Uterine smooth muscle cell (primary cell): ENCODE measurements at places on chromosomes 1 and 21. TPM values are rescaled to one million over a fixed set of nuclear protein-coding genes. Genes with fewer than 3 reads are reported as not detected.

Gene LMO4
- 87.4 and 103 TPM in 2 replicates for total RNA-seq

Gene KCNK2
- total RNA-seq: 15.9 and 18.6 TPM in 2 replicates

Gene KRTAP19-1
- not detected in 2 replicates for total RNA-seq

Gene LPAR3
- total RNA-seq: 16.7 and 24.3 TPM in 2 replicates

Gene GBP2
- total RNA-seq: 25.2 and 31.6 TPM in 2 replicates

Gene C4BPB
- not detected in 2 replicates for total RNA-seq

Gene CLDN19
- not detected in 2 replicates for total RNA-seq

Gene MATN1
- total RNA-seq: not detected in 2 replicates

Gene NBPF6
- total RNA-seq: not detected in 2 replicates

Gene IFNLR1
- total RNA-seq: not detected in 2 replicates

Gene MFAP2
- total RNA-seq: 8.0 and 22.1 TPM in 2 replicates

Gene KISS1
- 0.22 and 0.37 TPM in 2 replicates for total RNA-seq

Gene CACNA1S
- total RNA-seq: not detected in 2 replicates

Gene ADGRL4
- 3.7 and 6.2 TPM in 2 replicates for total RNA-seq

Gene GLMN
- 8.5 and 12.4 TPM in 2 replicates for total RNA-seq

Gene SHISAL2A
- not detected in 2 replicates for total RNA-seq

Gene SYCP1
- not detected in 2 replicates for total RNA-seq

Gene APCS
- total RNA-seq: not detected in 2 replicates

Gene FAM110D
- under 0.01 TPM in 2 replicates for total RNA-seq

Gene FBLIM1
- 54.5 and 73.2 TPM in 2 replicates for total RNA-seq

Gene CA6
- not detected in 2 replicates for total RNA-seq

Gene CRYAA
- not detected in 2 replicates for total RNA-seq

Gene PTAFR
- 0.12 and 0.33 TPM in 2 replicates for total RNA-seq

Gene KDF1
- total RNA-seq: not detected in 2 replicates

Gene B3GALT6
- total RNA-seq: 32.0 and 35.1 TPM in 2 replicates

Gene CCDC30
- 0.55 and 3.4 TPM in 2 replicates for total RNA-seq

Gene NUP210L
- under 0.01 and 0.12 TPM in 2 replicates for total RNA-seq

Gene DTL
- total RNA-seq: 6.9 and 21.2 TPM in 2 replicates

Gene S100A3
- 2.2 and 3.3 TPM in 2 replicates for total RNA-seq
